ENCODE measurements at places on chromosomes 6 and 20.

DNA sequence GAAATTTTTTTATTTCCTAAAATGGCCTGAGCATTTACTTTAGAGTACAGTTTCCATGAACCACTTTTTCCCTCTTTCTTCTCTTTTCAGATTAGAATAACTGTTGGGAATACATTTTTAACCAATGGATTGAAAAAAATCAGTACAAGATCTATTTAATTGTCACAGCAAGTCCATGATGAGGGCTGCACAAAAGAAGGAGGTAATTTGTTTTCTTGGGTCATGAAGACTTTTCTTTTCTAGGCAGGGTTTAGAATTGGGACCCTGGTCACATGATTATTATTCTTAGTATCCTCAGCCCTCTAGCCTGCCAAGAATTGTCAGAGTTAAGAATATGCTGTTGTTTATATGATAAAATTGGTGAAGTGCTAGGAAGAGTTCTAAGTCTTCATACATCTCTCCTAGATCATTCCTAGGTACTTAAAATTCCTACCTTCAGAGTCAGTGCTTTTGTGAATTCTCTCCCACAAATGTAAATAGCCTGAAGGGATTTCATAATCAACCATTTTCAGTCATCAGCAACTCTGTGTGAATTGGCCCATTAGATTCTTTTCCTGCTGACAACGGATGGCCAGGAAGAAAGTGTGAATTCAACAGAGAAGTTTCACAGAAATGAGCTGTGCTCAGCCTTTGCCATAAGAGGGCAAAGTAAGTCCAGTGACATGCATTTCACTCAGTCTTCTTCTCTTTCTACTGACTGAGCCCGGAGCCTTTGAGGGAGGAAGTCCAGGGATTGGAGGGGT is 32.4 kb upstream of the TPBG start:
- peak; percentile 49 for DNase-seq
- H3K4me1 ChIP-seq: no peaks in the 10 kb centered on the region
- H3K4me3 ChIP-seq: no peak overlapping the region
- no peaks in the 10 kb centered on the region for H3K36me3 ChIP-seq
- H3K27ac ChIP-seq: no peak overlapping the region
- H3K27me3 ChIP-seq: no peaks in the 10 kb centered on the region

DNA sequence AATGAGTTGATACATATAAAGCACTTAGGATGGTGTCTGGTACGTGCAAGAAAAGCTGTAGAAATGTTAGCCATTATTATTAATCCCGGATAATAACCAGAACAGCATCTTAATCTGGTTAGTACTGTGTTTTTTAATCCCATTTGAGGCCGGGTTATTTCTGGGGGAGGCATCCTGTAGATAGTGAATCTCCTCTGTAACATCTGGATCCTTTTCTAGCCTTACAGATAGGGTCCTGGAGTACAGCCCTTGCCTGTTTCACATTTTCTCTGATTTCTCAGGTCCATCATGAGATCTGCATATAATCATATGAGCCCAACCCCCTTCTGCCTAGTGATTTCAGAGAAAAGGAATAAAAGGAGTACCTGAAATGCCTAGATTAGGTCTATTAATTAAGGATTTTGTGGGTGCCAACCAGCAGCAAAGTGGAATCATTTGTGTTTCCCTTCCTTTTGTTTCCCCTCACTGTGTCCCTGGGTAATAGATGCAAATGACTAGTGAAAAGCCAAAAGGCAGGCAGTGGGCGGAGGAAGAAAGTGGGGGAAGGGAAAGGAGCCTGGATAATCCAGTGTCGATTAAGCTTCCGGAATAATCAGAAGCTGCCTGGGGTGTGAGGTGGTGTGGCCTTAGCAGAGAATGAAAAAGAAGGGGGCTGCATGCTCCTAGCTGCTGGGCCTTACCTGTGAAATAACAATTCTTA is 88.9 kb downstream of the SOBP start:
- H3K36me3 ChIP-seq: no peaks in the 10 kb centered on the region
- DNase-seq: no peak
- no peaks in the 10 kb centered on the region for H3K27me3 ChIP-seq
- peaks cover 4% of the 10 kb centered on the region for H3K4me1 ChIP-seq
- H3K27ac ChIP-seq: no peak overlapping the region

DNA sequence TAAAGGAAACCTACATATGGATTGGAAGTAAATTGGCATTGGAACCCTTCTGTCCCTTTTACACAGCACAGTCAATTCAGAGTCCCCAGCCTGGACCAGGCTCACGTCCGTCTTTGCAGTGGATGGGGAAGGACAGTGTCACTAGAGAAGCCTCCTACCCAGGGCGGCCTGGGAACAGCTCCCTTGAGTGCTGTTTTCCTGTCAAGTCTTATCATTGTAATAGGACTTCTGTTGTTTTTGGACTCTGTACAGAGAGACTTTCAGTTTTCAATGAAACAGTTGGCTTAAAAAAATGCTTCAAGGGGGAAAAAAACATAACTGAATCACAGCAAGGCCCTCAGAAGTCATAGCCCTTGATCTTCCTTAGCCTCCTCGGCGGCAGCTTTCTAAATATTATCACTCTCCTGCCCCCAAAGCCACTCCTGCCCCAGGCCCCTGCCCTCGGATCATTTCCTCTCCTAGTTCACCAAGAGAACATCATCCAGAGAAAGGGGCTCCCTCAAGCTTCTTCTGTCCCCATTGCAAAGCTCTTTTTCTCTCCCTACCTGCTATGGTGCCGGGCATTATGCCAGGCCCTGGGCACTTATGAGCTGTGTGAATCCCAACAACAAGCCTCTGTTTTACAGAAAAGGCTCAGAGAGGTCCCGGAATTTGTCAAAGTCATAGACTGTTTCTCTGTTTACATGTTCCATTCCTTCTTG is 37.8 kb upstream of the CNKSR3 start:
- DNase-seq: peak; percentile 71
- H3K4me1 ChIP-seq: peaks cover 7% of the 10 kb centered on the region
- no peaks in the 10 kb centered on the region for H3K27me3 ChIP-seq
- H3K4me3 ChIP-seq: no peak overlapping the region

- no peak overlapping the region for H3K27ac ChIP-seq
- no peak for DNase-seq
- no peaks in the 10 kb centered on the region for H3K27me3 ChIP-seq
- H3K4me1 ChIP-seq: no peaks in the 10 kb centered on the region
- H3K4me3 ChIP-seq: no peak overlapping the region
These were observed 141.0 kb upstream of the COL21A1 start for GRCh38 chr6:56388415-56388755.

Measured in astrocyte (in vitro differentiated cells and primary cell).